CD8-positive, alpha-beta memory T cell (primary cell): ENCODE measurements at places on chromosomes 2 and 18. TPM values are rescaled to one million over a fixed set of nuclear protein-coding genes. Genes with fewer than 3 reads are reported as not detected.

The AGPS gene
- total RNA-seq: 64.3 TPM

- no peak for DNase-seq
Measured at GRCh38 chr2:149832324-149832723, 244.7 kb upstream of the MMADHC start.

The EFEMP1 gene
- not detected for total RNA-seq

The RNF144A gene
- 14.9 TPM for total RNA-seq

DNA sequence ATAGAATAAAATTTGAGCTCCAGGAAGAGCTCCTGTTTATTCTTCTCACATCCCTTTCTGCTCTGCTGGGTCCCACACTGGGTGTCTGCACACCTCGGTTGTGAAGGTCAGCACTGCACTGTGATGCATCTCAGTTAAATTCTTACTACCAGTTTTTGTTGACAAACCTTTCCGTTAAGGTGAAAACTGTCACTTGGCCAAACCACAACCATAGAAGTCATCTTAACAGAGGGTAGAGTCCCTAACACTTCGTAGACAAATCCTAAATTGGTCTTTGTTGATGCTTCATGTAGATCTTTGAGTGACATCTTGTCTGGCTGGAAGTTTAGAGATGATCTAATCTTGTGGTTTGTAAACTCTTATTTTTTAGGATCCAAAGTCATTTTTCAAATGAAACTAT, 167.4 kb upstream of the MAP3K20 start:
- no peak for DNase-seq

DNA sequence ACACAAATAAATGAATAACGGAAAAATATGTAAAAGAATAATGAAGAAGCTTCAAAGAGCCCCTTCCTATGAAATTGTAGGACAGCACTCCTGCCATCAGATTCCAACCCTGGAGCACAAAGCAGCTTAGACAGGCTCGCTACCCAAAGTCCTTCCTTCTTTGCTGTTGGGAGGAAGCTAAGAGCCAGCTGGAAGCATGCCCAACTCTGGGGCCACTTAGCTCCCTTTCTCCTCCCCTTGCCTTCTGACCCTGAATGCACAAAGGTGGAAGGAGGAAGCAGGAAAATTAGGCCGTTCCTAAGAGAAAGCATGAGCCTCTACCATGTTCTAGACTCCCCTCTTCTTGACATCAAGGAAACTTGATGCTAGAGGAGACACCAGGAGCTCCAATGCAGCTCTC, 700.8 kb downstream of the RNF144A start:
- DNase-seq: no peak

The ABCB11 gene
- not detected for total RNA-seq

The LYPD6B gene
- not detected for total RNA-seq

DNA sequence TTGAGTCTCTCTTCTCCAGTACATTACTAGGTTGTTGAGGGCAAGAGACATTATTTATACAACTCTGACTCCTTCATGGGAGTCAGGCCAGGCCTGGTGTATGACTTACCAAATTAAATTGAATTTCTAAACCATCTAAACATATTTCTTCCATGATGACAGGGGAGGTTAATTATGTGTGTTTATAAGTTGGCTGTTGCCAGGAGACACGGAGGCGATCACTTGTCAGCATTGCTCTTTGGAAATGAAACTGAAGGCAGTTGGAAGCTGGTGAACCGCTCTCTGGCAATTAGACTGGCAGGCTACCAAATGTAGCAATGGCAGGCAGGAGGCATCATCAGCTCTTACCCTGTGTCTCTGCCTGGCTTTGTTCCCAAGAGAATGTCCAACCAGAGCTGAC, 241.4 kb downstream of the KCNS3 start:
- DNase-seq: no peak

GRCh38 chr2:45698554-45698953, 47.1 kb downstream of the PRKCE start:
- no peak for DNase-seq

The CFC1 gene
- total RNA-seq: not detected

DNA sequence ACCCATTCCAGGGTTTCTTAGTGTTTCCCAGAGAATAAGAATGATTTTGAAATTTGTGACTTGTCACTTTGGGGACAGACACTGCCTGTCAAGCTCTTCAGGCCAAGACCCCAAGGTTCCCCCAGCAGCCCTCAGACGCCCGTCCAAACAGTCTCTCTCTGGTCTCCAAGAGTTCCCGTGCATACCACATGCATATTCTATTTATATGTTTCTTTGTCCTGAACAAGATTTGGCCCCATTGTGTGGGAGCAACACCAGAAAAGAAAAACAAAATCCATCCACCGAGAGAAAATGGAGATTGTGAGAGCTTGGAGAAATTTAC, 52.2 kb upstream of the CTAGE1 start:
- no peak for DNase-seq

DNA sequence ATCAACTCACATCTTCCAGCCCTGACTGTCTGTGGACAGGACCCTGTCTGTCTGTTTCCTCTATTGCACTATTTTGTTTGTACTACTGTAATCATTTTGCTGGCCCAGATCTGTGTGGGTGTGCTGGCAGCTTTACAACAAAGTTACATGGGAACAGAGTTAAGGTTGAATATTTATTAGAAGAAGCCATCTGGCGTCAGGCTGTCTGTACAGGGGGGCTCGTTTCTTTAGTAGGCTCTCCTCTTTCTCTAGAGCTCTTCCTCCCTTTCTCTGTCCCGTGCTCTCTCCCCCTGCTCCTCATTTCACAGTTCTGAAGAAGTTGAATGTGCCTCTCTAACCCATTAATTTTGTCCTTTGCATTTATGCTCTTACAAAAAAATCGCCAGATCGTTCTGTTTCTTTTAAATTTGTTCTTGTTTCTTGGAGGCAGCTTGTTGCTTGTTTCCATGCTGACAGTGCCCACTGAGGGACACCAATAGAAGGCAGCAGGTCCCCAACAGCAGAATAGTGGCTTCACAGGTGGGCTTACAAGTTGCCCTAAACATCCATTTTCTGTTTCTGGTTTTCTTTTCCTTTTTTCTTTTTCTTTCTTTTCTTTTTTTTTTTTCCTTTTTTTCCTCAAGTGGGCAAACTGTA, 315.2 kb upstream of the ZEB2 start:
- no peak for DNase-seq

DNA sequence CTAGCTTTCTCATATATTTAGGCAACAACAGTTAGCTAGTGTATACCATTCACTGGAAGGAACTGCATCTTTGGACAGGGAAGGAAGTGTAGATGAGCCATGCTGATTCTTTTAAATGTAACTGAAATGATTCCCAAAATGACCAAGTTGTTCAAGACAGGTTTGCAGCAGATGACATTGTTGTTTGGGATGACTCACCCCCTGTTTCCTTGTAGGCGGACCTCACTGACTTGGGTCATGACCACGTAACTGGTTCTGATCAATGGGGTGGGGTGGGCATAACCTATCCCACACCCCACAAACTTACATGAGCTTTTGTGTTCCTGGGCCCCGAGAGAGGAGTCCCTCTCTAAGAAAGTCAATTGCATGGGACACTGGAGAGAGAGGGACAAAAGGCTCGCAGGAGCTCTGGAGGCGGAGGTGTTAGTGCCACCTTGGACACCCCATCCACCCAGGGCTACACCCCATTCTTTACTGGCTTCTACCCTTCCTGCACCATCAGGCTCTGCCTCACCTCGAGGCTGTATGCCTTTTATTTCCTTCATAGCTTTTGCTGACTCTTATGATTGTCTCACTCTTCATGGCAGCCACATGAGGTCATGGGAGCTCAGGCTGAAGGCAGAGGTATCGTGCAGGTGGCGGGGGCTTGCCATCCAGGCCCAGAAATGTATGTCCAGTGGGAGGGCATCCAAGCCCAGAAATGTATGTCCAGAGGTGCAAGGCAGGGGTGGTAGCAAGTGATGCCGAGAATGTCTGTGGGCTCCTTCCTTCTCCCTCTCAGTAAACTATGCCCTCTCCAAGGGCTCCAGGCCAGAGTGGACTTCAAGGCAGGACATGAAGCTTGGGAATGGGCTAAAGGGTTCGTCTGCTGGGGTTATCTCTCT, 108.0 kb downstream of the TWIST2 start:
- no peak for DNase-seq

GRCh38 chr2:84214455-84214854, 244.6 kb downstream of the SUCLG1 start:
- DNase-seq: no peak

The TMEM163 gene
- not detected for total RNA-seq

DNA sequence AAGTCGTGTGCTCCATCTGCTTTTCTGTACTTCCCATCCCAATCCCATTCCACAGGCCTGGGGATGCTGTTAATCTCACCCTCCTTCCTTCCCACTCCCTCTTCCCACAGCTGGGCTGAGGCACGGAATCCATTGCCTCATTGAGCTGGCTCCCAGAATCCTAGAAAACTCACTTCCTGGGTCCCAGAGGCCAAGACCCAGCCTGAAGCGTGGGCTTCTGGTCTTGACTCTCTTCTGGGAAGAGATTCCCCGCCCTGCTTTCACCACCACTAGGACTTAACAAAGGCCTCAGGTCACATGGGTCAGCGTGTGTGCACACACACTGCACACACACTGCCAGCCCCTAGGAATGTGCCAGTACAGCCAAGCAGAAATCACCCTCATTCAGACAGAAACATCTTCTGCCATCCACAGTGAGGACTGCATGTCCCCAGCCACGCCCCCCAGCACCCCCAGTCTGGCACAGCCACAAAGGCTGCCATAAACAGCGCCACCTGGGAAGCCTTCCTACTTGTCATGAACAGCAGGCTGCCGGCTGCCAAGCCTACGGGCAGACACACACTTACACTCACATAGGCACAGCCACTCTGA, 165.8 kb downstream of the TNS1 start:
- no peak for DNase-seq

DNA sequence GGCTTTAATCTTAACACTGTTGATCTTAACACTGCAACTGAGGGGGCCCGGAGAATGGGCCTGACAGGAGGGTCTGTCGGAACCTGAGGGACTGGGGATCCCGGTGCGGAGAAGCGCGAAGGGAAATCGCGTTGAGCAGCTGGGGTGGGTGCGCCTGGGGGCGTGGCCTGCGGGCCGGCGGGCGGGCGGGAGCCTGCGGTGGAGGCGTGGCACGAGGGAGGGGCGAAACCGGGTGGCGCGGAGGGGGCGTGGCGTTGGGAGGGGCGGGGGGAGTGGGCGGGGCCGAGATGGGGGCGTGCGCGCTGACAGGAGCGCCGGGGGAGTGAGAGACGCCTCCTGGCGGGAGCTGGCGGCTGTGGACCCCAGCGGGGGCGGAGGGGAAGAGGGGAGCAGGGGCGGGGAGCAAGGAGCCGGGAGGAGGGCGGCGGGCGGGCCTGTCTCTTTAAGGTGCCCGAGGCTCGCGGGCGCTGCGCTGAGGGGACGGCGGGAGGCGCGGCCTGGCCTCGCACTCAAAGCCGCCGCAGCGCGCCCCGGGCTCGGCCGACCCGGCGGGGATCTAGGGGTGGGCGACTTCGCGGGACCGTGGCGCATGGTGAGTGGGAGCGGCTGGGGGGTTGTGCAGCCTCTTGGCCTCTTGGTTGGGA, at the start of gene TWSG1:
Gene TWSG1, plus strand, starts transcription at position 445 of the 644 bp plus-strand sequence. CDS start 2,457 bp downstream, outside the sequence.
- peak; percentile 92 for DNase-seq

The ARID5A gene
- 147 TPM for total RNA-seq

The GALR1 gene
- total RNA-seq: not detected

- no peak for DNase-seq
Measured at GRCh38 chr2:233380995-233381637, 26.8 kb downstream of the DGKD start.

The EFHD1 gene
- total RNA-seq: 0.22 TPM

DNA sequence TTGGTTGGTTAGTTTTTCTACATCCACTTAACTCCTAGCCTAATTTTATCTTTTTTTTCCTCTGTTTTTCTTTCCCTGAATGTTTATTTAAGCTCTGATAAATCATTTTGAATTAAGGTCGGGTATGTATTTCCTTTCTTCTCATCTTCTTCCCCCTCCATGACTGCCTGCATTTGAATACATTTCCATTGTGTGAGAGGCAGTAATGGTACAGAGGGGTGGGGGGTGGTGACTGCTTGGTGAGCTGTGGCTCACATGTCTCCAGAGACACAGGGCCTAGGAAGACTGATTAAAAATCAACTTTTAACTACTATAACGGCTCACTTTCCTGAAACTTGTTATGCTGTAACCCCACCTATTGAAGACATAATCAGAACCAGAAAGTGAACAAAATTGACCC, 58.0 kb downstream of the NEDD4L start:
- no peak for DNase-seq

The IKZF2 gene
- total RNA-seq: 8.9 TPM

The CCDC93 gene
- total RNA-seq: 33.5 TPM

DNA sequence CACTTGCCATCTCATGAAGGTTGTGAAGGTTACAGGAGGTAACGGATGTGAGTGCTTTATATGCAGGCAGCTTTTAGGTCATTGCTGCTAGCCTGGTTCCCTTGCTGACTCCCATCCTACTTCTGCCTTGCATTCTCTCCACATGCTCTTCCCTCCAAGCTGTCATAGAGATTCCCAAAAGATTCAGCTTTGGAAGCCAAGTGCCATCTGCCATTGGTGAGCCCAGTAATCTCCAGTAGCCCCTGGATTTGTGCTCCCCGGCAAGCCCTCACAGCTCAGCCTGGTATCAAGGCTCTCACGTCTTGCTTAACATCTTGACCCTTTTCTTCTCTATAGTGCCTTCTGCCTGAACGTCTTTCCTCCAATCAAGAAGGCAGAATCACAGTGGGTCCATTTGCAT, 61.6 kb downstream of the MYT1L start:
- DNase-seq: no peak

GRCh38 chr2:200442471-200442870, 67.4 kb downstream of the KCTD18 start:
- no peak for DNase-seq

The ARHGEF4 gene
- total RNA-seq: 0.51 TPM

DNA sequence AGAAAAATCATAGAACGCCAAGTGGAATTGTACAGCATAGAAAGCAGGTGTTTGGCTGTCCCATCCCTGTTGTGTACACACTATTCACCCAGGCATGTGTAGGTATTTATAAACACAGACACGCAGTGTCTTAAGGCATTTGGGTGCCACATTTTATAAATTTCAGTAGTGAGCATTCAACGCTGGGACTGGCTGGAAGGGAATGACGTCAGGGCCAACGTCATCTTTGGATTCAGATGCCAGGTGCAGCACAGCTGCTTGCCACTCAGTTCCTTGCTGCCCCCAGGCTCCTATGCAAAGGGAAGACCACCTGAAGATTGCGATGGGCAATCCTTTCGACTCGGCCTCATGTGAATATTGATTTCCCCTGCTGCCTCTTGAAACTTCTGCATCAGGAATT, 461.7 kb upstream of the SOX11 start:
- no peak for DNase-seq

DNA sequence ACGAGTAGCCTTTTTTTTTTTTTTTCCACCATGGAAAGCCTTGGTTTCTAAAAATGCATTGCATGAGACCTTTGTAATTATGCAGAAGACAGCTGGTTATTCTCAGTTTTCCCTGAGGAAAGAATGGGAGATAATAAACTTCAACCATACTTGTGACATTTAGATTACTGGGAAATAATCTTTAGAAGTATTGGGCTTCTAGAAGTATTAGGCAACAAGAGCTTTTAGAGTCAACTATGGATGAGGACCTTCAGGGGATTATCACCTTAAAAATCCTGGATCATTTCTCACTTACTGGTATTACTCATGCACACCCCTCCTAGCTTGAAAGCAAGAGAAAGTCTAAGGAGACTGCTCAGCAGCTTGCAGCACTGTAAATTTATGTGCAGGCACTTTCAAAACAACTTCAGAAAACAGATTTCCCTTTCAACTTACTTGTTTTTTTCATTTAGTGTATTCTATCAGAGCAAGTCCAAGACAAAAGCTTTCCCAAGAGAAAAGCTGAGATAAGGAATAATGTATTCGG, 175.9 kb downstream of the NRXN1 start:
- DNase-seq: no peak
